ENCODE measurements at places on chromosomes 7 and 10. TPM values are rescaled to one million over a fixed set of nuclear protein-coding genes. Genes with fewer than 3 reads are reported as not detected.

The PPIA gene
- total RNA-seq: 2,487 TPM

The LEP gene
- not detected for total RNA-seq

The SEC61G gene
- 180 TPM for total RNA-seq

The PLPP4 gene
- total RNA-seq: not detected

- DNase-seq: no peak
Observed at GRCh38 chr10:71534568-71535194, 138.0 kb downstream of the CDH23 start.

DNA sequence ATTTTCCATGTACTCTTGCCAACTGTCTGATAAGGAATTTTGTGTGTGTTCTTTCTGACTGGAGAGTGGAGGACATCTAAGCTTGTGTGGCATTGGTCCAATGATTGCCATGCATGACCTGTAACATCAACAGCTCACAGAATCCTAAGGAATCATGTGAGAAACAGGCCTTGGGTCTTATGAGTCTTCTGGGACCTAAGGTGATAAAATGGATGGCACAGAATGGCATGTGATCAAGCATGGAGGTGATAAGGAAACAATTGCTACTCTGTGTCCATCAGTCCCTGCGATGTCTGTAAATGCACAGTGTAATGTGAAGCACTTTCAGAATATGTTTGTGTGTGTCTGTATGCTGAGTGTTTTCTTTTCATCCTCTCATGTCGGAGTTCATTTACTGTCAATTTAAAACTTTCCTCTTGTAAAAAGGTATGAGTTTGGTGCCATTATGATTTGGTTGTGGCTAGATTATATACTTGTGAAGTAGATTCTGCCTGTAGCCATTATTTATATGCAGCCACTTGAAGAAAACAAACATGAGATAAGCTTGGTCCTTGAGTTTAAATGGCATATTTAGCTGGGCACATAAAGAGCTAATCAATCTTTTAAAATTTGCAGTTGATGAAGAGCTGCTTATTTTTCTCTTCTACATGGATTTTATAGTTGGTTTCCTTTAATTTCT is 127.5 kb downstream of the VPS50 start:
- no peak for DNase-seq

- no peak for DNase-seq
Observed at GRCh38 chr7:155482511-155483183, 24.7 kb downstream of the EN2 start.

GRCh38 chr7:19617901-19618300 is 90.9 kb downstream of the POLR1F start:
- DNase-seq: no peak

DNA sequence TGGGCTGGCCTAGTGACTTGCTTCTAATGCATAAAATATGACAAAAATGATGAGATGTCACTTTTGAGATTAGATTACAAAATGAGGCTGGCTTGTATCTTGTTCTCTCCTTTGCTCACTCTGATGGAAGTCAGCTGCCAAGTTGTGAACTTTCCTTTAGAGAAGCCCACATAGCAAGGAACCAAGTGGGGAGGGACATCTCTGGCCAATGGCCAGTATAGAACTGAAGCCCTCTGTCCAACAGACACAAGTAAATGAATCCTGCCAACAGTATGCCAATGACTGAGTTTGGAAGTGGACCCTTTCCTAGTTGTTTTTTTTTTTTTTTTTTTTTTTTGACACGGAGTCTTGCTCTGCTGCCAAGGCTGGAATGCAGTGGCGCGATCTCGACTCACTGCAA is 3.3 kb downstream of the ZC3HC1 start:
- no peak for DNase-seq

Data from dermis microvascular lymphatic vessel endothelial cell (primary cell).